ENCODE measurements at places on chromosomes 3 and 15.

DNA sequence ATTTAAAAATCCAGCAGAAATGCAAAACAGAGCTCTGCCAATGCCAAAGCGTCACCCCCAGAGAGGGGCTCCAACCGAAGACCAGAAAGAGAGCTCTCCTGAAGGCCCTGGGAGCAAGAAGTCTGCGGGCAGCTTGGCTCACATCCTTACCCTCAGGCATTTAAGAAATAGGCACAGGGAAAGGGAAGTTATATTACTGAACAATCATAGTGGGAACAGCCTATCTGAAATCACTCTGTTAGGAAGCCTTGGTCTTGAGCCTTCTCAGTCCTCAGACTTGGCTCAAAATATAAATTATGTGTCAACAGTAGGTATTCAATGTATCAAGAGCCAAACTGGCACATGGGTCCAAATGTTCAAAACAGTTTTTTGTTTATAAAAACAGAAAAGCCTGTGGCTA, 10.3 kb upstream of the PPARG start:
- DNase-seq: no peak

GRCh38 chr15:85745525-85746150, 49.1 kb downstream of the KLHL25 start:
- no peak for DNase-seq

DNA sequence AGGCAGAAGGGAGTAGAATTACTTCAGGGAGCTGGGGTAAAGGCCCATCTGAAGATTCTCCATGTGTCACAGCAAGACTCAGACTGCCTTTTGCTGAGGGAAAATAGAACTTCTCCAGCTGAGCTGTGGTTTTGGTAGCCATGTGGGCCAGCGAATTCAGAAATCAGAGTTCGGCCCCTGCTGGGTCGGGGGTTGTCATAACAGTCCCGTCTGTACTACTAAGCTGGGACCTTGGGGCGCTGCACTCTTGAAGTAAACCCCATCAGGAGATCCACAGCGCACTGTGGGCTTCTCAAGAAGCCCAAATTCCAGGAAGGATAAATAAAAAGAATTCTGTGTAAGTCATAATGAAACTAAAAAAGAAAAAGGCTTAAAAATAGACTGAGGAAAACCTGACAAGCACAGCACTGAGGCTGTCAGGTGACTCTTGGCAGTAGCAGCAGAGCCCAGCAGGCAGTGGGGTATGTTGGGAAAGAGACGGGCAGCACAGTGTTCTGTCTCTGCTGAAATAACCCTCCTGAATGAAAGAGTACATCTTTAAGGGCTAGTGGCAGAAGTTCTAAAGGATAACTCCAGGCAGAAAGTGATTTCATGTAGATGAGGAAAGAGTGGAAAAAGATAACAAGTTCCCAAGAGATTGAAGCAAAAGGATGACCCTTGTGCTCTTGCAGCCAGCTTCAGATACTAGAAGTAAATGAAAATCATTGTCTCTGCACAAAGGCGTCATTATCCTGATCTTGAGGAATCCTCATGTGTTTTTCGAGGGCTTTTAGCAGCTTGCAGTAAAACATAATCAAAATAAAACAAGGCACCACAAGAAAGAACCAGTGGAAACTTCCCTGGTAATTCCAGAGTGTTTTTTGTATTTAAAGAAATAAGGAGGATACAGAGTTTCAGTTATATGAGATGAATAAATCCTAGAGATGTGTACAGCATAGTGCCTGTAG, 74.5 kb downstream of the RAB7A start:
- DNase-seq: no peak

DNA sequence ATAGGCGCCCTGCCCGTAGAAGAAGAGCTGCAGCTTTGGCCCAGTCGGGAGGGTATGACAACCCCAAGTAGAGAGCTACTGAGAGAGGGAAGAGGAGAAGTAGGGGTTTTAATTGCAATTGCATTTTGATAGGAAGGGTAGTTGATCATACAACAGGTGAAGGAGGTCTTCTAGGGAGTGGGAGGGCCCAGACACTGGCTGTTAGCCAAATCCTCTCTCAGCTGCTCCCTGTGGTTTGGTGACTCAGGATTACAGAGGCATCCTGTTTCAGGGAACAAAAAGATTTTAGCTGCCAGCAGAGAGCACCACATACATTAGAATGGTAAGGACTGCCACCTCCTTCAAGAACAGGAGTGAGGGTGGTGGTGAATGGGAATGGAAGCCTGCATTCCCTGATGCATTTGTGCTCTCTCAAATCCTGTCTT, 408.9 kb upstream of the THBS1 start:
- no peak for DNase-seq

DNA sequence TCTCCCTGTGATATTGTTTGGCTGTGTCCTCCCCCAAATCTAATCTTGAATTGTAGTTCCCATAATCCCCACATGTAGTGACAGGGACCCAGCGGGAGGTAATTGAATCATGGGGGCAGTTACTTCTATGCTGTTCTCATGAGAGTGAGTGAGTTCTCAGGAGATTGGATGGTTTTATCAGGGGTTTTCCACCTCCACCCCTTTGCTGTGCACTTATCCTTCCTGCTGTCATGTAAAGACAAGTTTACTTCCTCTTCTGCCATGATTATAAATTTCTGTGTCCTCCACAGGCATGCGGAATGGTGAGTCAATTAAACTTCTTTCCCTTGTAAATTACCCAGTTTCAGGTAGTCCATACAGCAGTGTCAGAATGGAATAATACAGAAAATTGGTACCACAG, 24.7 kb downstream of the TUSC7 start:
- no peak for DNase-seq

- DNase-seq: no peak
Observed at GRCh38 chr3:64157150-64158035, 67.9 kb downstream of the PRICKLE2 start.

DNA sequence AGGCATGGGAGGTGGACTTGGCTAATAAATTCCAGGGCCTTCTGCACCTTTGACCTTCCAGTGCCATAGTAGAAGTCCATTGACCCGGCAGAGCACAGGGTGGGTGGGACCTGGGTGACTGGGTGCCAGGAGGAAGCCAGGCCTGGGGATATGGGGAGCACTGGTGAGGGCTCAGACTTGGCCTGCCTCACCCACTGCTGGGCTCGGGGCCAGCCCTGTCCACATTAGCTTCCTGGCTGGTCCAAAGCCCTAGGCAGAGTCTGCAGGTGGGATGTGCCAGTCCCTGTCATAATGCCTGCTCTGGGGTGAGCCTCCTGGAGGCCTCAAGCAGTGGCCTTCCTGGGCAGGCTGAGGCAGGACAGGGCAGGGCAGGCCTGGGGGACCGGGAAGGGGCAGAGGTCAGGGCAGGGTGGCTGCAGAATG, 38.1 kb upstream of the CHRNB4 start:
- DNase-seq: no peak

GRCh38 chr3:114499976-114500375, 206.1 kb downstream of the TIGIT start:
- no peak for DNase-seq

DNA sequence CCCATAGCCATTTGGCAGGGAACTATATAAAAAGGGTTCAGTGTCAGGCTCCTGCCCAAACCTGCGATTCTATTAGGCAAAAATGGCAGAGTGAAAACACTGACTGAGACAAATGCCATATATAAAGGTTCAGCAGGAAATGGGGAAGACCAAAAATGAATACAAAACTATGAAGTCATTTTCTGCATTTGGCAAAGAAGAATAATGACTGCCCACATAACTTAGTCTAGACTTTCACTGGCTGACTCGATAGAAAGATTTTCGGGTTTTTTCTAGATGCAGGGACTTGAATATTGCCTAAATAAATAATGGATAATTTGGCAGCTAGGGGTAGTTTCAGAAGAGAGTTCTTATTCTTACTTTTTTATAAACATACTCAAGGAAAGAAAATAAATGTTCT, 178.0 kb downstream of the TPRG1 start:
- no peak for DNase-seq

DNA sequence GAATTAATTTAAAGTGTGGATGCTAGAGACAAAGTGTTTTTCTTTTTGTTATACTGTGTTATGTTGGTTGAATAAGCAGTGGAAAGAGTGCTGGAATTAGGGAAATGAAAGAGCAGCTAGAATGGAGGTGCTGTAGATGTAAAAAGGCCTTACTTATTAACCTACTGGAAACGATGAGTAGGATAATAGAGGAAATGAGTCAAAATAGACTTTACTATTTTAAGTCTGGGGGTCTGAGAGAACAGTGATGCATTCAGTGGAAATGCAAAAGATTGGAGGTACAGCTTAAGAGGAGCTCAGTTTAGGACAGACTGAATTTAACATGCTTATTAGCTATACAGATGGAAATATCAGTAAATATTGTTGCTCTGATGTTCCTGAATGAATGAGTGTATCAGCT, 674.0 kb downstream of the OTOL1 start:
- no peak for DNase-seq

DNA sequence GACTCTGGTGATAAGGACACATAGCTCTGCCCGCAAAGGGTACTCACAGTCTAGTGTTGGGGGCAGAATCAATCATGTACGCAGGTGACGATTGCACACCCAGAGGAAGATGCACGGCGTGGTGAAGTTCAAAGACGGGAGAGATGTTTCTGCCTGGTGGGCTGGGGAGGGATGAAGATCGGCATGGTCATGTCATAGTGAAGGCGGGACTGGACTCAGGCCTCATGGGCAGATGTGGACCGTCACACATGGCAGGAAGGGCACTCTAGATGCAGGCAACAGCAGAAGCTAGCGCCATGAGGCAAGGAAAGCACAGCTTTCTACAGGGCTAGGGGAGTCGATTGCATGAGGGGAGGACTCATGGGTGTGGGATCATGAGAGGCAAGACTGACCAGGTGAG, 240.6 kb downstream of the OPA1 start:
- DNase-seq: no peak

DNA sequence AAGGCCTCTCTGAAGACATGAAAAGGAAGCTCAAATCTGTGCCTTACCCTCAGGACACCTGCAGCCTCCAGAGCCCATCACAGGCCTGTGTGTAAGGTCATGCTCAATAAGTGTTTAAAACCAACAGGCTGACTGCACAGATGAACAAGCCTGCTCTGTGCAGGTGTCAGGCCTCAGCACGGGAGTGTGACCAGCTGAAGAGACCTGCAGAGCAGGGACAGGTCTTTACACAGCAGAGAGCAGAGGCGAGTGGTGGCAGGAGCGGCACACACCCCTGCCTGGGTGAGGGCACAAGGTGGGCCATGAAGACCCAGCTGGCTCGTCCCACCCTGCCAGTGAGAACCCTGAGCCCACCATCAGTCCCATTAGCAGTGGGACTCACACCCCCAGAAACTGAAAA, 56.9 kb downstream of the ROPN1B start:
- no peak for DNase-seq

- DNase-seq: no peak
Observed at GRCh38 chr15:80985981-80986380, 3.6 kb downstream of the MESD start.

- DNase-seq: no peak
Observed at GRCh38 chr3:110528305-110529121, 543.1 kb upstream of the NECTIN3 start.

DNA sequence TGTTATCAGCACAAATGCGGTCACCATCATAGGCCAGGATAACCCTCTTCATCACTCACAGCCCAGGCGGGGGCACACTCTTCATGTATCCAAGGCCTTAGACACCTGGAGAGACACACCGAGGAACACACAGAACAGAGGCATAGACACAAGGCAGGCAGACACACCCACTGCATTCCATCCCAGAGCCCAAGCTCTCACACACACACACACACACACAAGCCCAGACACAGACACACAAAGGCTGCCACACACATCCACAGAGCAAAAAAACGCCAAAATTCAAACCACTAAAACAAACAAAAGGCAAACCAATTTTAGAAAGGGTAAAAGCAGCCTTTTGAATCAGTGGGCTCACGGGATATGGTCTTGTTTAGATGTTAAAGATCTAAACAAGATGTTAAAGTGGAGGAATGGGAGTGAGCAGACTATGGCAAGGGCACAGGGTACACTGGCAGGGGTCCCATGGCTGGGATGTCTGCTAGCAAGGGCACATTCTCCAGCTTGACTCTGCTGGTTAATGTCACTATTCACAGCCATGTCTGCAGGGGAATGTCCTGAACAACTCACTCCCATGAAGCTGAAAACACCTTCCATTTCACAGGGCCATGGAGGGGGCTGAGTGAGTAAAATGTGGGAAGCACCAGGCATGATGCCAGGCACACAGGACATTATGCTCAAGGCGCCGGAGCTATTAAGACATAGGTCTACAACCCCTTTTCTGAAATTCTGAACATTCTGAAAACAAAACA, 14.9 kb upstream of the CRABP1 start:
- DNase-seq: no peak

- DNase-seq: no peak
Observed at GRCh38 chr3:173939331-173939730, 541.8 kb downstream of the NLGN1 start.

DNA sequence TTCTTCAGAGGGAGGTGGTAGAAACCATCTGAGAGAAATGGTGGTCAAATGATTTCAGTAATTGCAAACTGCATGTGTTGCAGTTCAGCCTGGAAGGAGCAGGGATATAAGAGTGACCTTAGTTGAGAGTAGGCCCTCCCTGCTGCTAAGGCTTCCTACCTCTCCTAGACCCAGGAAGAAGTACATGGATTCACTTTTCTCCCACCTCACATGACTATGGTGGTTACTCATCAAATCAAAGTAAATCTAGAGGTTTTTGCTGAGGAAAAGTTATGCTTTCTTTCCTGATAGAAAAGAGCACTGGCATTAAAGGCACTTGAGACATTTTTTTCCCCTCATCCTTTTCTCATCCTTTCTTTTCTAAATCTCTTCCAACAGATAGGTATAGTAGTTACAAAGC, 43.2 kb upstream of the LEKR1 start:
- no peak for DNase-seq

- DNase-seq: no peak
Observed at GRCh38 chr3:176951144-176951543, 246.1 kb downstream of the TBL1XR1 start.

DNA sequence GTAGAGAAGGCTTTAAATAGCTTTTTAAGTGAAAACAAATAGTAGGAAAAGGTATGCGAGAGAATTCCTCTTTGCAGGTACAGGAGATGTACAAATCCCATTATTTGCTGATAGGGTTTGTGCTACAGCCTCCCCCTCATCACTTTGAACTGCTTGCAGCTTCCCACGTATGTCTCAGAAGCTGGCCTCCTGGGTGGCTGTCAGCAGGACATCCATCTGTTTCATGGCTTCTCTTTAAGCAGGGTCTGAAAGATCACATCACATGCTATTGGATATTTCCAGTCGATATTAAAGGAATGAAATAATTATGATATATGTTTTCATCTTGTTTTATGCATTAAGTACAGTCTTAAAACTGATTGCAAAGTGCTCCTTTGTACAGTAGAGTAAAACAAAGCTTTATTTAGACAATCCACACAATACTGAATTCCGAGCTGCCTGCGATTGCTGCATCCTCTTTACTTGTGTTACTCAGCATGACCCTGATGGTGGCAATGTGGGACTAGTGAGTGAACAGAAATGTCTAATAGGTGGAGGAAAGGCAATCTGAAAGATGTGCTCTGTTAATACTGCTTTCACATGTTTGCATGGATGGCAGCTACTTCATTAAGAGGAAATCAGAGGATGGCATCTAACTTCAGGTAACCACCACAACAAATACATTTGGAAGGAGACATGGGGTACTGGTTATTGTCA, 930.6 kb upstream of the SEMA6D start:
- no peak for DNase-seq

All from progenitor cell of endocrine pancreas (in vitro differentiated cells).